ENCODE measurements at places on chromosomes 2 and 18.

- DNase-seq: no peak
Measured at GRCh38 chr18:26327062-26327461, 100.8 kb downstream of the TAF4B start.

DNA sequence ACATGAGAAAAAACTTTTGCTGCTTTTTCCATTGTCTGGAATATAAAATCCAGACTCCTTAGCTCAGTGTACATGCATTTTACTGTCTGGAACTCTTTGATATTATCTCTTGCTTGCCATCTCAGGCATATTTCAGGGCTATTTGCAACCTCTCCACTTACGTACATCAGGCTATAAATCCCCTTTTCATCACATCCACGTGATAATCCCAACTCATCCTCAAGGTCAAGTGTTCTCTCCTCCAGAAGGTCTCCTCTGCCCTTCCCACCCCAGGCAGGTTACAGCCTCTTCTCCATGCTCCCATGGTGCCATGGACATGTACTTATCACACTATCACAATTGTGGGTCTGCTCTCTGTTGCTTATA, 202.5 kb upstream of the RBMS1 start:
- DNase-seq: no peak

GRCh38 chr2:138274421-138275291, 226.9 kb upstream of the SPOPL start:
- DNase-seq: no peak

DNA sequence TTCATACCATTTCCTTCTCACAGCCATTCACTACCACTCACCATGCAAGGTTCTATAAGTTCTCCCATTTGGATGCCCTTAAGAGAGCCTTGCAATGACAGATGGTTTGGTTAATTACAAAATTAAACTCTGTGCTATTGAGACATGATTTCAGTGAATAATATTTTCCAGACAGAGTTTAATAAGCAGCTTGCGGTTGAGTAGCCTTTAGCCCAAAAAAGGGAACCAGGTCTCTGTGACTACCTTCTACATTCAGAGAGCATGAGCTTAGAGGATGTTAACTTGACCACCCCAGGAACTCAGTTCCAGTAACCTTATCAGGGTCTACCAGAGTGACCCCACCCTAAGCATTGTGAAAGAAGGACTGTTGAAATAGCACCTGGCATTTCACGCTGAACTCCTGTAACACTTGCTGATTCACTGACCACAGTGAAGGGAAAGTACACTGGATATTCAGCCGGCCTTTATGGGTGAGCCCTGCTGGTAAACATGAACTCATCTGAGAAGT, 1173.1 kb upstream of the ZEB2 start:
- no peak for DNase-seq

DNA sequence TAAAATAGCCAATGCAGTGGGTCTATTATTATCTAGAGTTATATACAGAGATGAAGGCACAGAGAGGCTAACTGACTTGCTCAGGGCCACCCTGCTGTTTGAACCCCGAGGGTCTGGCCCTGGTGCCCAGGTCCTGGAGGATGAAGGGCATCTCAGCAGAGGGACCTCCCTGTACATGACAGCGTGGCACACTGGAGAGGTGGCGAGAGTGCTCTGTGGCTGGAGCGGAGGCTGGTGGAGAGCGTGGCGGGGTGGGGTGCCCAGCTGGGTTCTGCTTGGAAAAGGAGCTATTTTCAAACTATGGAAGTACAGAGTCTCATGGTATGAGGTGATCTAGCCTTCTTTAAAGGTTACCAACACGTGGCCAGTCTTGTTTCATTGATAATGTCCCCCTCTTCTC, 35.8 kb downstream of the GREB1 start:
- DNase-seq: no peak

DNA sequence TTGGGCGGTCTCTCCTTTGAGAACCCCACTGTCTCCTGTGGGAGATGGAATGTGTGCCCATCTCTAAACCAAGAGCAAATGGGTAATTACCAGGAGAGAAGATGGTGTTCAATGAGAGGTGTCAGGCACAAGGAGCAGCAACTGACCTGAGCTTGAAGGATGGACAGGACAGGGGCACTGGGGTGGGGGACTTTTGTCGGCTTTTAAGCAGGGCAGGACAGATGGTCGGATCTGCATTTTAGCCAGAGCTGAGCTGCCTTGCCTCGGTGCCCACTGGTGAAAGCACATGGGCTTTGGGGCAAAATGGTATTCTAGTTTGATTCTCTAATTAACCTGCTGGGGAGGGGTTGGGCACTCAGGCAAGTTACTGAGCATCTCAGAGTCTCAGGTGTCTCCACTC, 98.0 kb downstream of the INHBB start:
- no peak for DNase-seq

- no peak for DNase-seq
Measured at GRCh38 chr2:137118140-137118539, 352.8 kb downstream of the THSD7B start.

GRCh38 chr2:204725693-204726360, 180.6 kb downstream of the PARD3B start:
- DNase-seq: no peak

DNA sequence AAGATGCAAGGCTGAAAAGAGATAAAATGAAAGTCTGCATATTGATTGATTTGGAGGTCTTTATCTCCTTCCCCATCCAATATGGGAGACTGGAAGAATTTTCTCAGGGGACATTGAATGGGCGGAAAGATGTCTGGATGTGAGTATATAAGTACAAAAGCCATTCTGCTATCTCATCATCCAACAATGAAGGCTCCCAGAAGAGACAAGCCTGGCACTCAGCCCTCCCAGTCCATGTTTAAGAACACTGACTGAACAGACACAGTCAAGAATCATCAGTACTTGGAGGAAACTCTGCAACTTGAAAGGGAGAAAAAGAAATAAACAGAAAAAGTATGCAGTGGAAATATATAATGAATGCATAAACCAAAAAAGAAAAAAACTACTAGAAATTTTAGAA, 80.9 kb downstream of the PTRHD1 start:
- DNase-seq: no peak

DNA sequence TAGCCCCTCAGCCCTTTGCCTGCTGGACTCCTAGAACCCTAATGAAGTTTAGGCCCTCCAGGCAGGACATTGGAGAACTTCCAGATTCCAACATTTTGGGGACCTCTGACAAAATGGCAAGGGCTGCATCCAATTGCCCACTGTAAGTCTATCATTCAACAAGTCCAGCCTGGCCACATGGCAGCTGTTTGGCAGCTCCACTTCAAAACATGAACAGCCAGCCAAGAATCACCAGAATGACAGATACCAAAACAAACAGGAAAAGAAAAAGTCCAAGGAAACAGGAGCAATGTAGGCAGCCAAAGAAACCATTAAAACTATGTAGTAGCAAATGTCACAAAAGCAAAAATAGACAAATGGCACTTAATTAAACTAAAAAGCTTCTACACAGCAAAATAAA, 25.5 kb downstream of the SLC4A5 start:
- no peak for DNase-seq

DNA sequence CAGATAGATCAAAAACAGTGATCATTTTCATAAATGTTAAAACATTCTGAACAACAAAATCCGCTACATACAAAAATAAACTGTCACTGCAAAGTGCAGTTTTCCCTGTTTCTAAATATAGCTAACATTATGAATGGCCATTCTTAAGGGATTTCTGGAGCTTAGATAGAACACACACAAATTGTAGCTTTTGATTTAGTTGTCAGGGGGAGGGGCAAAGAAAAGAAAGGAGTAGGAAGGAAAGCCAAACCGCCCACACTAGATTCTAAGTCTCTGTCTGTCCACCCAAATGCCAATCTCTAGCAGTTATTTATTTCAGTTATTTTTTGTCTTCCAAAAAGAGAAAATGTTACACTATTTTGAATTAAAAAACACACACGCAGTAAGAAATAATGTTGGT, 182.4 kb downstream of the CDH2 start:
- no peak for DNase-seq

GRCh38 chr18:36889321-36889720, 60.4 kb downstream of the KIAA1328 start:
- DNase-seq: no peak

DNA sequence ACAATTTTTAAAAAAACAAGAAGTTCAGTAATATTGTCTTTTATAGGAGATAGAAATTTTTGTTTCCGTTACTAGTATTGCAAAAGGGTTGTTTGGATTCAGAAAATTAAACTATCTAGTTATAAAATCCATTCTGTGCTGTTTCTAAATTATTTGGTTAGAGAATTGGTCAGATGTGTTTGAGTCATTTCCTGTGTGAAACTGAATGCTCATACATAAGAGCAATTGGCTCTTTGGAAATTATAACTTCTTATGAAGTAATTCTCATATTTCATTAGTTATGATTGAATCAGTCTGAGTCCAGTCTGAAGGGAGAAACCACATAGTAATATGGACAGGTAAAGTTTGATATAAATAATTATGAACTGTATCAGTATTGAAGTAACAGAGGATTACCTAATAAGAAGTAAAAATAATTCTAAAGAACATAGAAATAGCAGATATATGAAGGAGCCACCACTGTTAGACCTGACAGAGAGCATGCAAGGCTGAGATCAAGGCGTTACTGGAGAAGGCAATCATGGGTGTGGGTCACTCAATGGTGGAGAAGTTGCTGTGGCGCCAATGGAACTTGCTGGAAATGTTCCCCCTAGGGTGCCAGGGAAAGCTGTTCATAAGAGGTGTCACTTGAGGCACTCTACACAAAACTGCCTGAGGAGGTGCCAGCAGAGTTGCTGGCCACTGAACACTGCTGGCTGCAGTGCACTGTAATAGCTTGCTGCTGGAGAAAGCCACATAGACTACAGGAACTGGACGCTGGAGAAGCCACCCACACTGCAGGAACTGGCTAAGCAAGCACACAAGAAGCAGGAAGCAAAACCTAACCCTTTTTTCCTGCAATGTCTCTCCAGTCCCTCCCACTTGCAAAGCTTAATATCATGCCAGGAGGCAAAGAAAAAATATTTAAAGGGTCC, 18.0 kb upstream of the FAP start:
- DNase-seq: no peak

- DNase-seq: no peak
Measured at GRCh38 chr2:144151851-144152250, 368.1 kb downstream of the ZEB2 start.
